Activated T-helper 17 cell treated with anti-CD3 and anti-CD28 coated beads, Interleukin-2, amount 50 U/mL, for 72 hours (primary cell): ENCODE measurements at places on chromosomes 12 and 14. TPM values are rescaled to one million over a fixed set of nuclear protein-coding genes. Genes with fewer than 3 reads are reported as not detected.
A peak's percentile ranks its signal among the peaks of the same experiment; 100 is the strongest.

GRCh38 chr12:90084018-90084417 lies 375.4 kb upstream of the ATP2B1 start:
- no peak for ATAC-seq

DNA sequence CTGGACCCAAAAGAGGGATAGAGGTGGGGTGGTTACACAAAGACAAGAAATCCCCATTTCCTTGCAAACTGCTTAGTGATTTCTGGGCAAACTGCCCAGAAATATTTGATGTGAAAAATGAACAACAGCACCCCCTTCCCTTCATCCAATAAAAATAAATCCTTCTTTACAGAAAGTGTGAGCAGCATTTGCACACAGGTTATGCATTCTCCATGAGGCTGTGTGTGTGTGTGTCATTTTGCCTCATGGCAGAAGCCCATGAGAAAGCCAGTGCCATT lies 17.2 kb upstream of the NRXN3 start:
- ATAC-seq = no peak

GRCh38 chr12:30320561-30320960 lies 375.1 kb downstream of the IPO8 start:
- no peak for ATAC-seq

GRCh38 chr12:116233669-116234068 lies 43.8 kb downstream of the MED13L start:
- no peak for ATAC-seq

- no peak for ATAC-seq
These were observed 226.2 kb downstream of the NUBPL start for GRCh38 chr14:31787377-31787776.

The CNTN1 gene
- total RNA-seq = not detected

- ATAC-seq = no peak
These were observed 3.8 kb downstream of the MCRS1 start for GRCh38 chr12:49563951-49564685.

DNA sequence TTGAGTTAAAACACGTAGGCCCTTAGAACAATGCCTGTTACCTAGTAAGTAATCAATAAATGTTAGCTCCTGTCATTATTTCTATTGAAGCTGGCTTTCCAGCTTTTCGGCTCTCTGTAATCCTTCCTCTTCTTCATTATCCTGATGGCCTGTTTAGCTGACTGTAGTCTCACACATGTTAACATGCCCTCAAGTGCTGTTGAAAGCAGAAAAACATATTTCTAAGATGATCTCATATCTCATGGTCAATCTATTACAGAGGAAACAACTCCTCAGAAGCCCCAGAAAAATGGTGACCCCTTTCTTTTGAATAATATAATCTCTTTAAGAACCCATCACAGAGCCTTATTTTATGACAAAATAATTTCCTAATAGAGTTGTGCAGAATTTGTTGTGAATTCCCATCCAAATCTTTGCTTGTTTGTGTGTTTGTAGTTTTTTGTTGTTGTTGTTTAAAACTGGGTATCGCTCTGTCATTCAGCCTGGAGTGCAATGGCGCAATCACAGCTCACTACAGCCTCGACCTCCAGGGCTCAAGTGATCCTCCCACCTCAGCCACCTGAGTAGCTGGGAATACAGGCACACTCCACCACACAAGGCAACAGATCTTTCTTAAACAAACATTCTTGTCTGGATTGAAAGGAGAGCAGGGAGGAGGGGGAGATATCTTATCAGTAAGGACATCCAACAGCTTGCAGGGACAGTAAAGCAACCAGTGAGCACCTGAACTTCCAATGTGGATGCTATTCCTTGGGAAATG lies 242.5 kb upstream of the CAND1 start:
- no peak for ATAC-seq

DNA sequence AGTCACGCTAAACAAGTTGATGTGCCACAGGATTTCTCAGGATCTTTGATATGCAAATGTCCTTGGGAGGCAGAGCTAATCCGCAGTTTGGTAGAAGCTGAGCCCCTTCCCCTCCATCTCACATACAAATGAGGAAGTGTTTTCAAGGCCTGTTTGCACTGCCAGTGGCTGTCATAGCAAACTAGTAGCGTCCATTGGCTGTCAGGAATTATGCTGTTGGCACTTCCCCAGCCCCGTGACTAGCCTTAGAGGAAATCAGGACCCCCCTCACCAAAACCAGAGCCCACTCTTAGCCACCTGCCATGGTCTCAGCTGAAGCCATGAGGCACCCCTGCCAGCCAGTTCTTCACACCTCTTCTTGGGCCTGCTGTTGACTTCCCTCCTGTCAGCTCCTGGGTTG lies 253.9 kb downstream of the CACNA1C start:
- ATAC-seq = no peak

The RTN1 gene
- total RNA-seq = not detected

The CEP128 gene
- total RNA-seq = 34.6 TPM

DNA sequence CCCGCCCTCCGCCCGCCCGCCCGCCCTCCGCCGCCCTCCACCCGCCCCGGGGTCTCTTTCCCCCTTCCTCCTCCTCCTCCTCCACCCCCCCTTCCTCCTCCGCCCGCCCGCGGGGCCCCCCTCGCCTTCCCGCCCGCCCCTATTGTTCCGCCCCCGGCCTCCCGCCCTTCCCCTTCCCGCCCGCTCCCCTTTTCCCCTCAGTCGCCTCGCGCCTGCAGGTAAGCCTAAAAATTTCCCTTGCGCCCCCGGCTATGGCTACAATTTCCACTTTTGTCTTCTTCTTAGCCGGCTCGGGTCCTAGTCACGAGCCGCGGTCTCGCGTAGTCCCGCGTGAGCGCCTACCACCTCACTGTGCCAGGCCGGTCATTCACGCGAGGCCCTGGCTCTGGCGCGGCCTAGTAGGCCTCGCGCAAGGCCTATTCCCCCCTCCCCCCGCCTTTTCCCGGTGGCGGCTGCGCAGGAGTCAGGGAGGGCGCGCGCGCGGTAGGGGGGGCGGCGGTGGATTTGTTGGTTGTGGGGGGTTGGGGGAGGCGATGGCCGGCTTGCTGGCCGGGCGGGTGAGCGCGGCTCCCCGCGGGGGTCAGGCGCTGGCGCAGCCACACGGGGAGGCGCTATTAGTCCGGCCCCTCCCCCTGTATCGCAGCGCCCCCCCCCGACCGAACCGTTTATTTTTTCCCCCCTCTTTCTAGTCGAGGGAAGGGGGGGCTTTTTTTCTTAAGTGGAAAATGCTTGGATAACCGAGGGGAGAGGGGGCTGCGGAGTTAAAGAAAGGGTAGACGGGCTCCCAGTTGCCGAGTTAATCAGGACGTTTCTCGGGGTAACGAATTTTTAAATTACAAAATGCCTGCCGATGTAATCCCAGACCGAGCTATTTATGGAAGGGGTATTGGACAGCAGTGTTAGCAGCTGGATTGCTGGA lies 516 bp downstream of the PCBP2 start:
- peak; percentile 37 for ATAC-seq

The ADIPOR2 gene
- total RNA-seq = 40.0 TPM

DNA sequence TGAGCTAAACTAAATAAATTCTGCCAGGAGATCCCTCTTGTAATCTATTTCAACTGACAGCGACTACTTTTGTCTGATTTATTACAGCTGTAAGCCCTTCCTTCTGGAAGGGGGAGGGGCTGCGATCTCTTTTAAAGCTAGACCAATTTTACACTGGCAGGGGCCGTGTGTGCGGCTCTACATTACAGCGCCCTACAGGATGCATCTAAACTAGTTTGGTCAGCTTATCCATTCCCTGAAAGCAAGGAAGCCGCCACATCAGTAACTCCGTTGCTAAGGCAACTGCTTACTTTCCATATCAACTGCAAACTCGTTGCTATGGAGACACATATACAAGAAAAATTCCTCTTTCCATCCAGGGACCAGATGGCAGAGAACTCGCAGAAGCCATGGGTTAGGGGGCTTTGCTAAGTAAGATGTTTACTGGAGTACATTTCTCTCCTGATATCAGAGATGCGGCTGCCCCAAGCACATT lies 17.4 kb downstream of the FOXN3 start:
- no peak for ATAC-seq

DNA sequence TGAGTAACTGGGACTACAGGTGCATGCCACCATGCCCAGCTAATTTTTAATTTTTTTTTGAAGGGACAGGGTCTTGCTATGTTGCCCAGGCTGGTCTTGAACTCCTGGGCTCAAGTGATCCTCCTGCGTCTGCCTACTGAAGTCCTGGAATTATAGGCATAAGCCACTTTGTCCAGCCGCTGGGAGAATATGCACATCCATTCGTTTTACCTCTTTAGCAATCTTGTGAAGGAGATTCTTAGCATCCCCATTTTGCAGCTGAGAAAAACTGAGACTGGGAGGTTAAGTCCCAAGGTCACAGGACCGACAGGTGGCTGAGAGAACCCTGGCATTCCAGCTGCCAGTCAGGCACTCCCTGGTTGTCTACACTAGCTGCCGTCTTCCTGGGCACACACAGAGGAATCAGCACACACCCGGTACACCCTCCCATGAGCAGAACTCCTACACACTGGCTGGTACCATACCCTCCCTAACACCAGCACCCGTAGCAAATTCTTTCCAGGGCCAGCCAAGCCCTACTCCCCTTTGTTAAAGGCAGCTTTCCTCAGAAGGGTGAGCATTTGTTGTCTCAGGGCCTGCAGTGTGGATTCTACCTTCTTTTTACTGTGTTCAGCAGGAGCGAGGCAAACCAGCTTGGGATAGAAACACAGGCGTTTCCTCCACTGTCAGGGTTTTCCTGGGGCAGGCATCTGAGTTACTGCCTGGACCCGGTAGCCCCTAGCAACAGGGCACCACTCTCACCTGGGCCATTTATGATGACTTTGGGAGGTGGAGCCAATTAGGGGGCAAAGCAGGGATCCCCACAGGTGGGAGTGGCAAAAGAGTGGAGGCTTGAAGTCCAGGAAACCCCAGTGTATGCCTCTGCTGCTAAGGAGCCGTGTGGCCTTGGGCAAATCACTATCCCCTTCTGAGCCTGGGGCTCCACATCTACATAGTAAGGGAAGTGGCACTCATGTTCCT lies 70.2 kb downstream of the IRF2BPL start:
- ATAC-seq = no peak

The MIP gene
- total RNA-seq = not detected

- peak; percentile 42 for ATAC-seq
These were observed 26.9 kb downstream of the ZFC3H1 start for GRCh38 chr12:71636704-71637115.

DNA sequence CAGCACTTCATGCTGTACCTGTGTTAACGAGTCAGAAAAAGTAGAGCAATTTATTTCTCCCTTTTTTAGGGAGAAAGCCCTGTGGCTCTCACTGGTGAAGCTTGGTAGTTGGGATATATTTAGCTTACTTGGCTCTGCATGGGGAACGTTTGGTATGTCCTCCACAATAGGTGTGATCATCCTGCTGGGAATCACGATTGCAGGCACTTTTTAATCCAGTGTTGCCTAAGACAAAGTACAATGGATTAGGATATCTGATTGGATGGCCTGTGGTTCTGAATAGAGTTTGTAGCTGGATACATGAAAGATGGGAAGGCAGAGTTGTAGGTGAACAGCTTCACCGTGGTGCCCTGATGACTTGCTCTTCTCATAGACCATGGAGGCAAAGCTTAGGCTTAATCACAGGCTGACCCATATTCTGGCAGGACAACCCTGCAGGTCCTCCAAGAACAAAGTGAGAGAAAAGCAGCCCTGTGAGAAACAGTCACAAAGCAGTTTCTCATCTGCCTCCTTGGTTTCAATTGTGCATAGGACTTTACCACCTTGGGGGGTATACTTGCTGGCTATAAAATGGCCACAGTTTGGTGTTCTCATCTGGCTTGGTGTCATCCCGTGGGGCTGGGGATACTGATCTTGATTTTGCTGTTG lies 7.5 kb downstream of the RESF1 start:
- ATAC-seq = peak; percentile 77

- no peak for ATAC-seq
These were observed 297.5 kb downstream of the ZFP36L1 start for GRCh38 chr14:68495101-68496039.

- ATAC-seq = no peak
These were observed 58.2 kb downstream of the DICER1 start for GRCh38 chr14:95098984-95099599.

The COX8C gene
- total RNA-seq = not detected

- peak; percentile 51 for ATAC-seq
These were observed 28.9 kb upstream of the LTA4H start for GRCh38 chr12:96064271-96064670.

The PARPBP gene
- total RNA-seq = 23.7 TPM

The SSTR1 gene
- total RNA-seq = not detected

The PPM1H gene
- not detected for total RNA-seq

- ATAC-seq = no peak
These were observed 68.0 kb upstream of the FAR2 start for GRCh38 chr12:29081101-29081500.

The GPRC5D gene
- total RNA-seq = not detected
